ENCODE measurements at places on chromosomes 2 and 18.

DNA sequence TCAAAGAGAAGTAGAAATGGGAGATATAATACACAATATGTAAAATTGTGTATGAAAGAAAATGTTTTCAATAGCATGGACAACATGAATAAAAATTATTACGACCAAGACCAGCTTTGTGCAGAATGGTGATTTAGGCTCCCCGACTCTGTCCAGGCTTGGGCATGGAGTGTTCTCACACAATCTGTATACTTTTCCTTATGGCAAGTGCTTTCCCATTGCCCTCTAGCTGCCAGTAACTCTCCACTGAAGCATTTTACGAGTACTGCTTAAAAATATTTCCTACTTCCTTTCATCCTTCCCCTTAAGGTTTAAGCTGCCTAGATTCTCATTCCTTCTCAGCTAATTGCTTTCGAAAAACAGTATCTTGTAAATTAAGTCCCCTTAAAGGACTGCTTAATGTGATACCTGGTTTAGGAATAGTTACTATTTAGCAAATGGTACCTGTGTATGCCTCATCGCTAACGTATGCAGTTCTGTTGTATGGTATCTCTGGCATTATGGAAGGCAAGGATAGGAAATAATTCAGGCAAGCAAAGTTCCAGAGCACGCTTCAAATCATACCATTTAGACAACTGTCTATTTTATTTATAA, 714.6 kb downstream of the ERBB4 start:
- H3K27ac ChIP-seq = no peak overlapping the region
- no peaks in the 10 kb centered on the region for H3K36me3 ChIP-seq
- H3K4me3 ChIP-seq = no peak overlapping the region
- H3K4me1 ChIP-seq = no peaks in the 10 kb centered on the region
- no peaks in the 10 kb centered on the region for H3K27me3 ChIP-seq

DNA sequence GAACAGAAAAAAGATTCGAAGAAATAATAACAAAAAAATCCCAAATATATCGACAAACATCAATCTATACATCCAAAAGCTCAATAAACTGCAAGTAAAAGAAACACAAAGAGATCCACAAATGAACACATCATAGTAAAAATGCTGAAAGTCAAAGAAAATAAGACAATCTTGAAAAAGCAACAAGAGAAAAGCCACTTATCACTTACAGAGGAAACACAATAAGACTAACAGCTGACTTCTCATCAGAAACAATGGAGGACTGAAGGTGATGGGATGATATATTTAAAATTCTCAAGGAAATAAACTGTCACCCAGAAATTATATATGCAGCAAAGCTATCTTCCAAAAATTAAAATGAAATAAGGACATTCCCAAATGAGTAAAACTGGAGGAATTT, 140.3 kb downstream of the NDUFA10 start:
- H3K4me3 ChIP-seq = no peak overlapping the region
- no peaks in the 10 kb centered on the region for H3K36me3 ChIP-seq
- H3K27me3 ChIP-seq = peaks cover 9% of the 10 kb centered on the region

- no peak overlapping the region for H3K4me3 ChIP-seq
- H3K27ac ChIP-seq = no peak overlapping the region
- no peak for DNase-seq
- no peaks in the 10 kb centered on the region for H3K27me3 ChIP-seq
Measured at GRCh38 chr2:99640635-99641151, 150.9 kb upstream of the REV1 start.

DNA sequence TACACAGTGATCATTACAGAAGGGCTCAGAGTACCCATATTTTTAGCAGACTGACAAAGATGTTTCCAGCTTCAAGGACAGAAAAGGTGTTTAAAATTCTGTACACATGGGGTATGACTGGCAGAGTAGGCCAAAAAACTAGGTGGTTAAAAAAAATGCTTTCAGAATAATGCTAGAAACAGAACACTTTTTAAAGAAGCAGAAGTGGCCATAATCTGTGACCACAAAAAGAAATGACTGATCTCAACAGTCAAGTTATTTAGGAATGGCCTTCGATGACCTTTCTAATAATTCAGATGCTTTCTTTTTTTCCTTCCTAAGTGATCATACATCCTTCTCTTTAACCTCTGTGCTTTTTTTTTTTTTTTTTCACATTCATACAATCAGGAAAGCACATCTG, 4.1 kb upstream of the AQP4 start:
- DNase-seq = no peak
- H3K36me3 ChIP-seq = no peaks in the 10 kb centered on the region
- no peak overlapping the region for H3K4me3 ChIP-seq
- no peaks in the 10 kb centered on the region for H3K4me1 ChIP-seq
- H3K27ac ChIP-seq = no peak overlapping the region

- H3K36me3 ChIP-seq = peaks cover 1% of the 10 kb centered on the region
- H3K4me1 ChIP-seq = peaks cover 2% of the 10 kb centered on the region
- H3K27me3 ChIP-seq = no peaks in the 10 kb centered on the region
- no peak overlapping the region for H3K4me3 ChIP-seq
- H3K27ac ChIP-seq = no peak overlapping the region
- DNase-seq = no peak
Measured at GRCh38 chr2:42762155-42762554, 1.8 kb downstream of the OXER1 start.

- no peak for DNase-seq
- H3K36me3 ChIP-seq = no peaks in the 10 kb centered on the region
- H3K4me3 ChIP-seq = no peak overlapping the region
- no peak overlapping the region for H3K27ac ChIP-seq
- peaks cover 8% of the 10 kb centered on the region for H3K4me1 ChIP-seq
Measured at GRCh38 chr2:218161644-218162043, 5.1 kb downstream of the CXCR1 start.

DNA sequence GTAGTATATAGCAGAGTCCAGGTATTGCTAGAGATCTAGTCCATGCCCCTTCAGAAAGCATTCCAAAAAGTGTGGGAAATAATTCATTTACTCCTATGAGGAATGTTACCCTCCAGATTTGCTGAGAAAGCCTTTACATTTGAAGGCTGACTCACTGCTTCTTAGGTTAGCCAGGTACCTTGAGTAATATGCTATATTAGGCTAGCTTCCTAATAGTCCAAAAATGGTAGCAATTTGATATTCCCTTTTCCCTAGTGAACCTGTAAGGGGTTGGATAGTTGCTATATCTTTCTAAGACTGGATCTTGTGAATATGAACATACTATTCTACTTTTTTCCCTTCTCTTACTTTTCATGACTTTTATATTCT, 63.6 kb downstream of the SPOPL start:
- no peak overlapping the region for H3K4me3 ChIP-seq
- peaks cover 23% of the 10 kb centered on the region for H3K36me3 ChIP-seq
- H3K27ac ChIP-seq = no peak overlapping the region
- no peak for DNase-seq

DNA sequence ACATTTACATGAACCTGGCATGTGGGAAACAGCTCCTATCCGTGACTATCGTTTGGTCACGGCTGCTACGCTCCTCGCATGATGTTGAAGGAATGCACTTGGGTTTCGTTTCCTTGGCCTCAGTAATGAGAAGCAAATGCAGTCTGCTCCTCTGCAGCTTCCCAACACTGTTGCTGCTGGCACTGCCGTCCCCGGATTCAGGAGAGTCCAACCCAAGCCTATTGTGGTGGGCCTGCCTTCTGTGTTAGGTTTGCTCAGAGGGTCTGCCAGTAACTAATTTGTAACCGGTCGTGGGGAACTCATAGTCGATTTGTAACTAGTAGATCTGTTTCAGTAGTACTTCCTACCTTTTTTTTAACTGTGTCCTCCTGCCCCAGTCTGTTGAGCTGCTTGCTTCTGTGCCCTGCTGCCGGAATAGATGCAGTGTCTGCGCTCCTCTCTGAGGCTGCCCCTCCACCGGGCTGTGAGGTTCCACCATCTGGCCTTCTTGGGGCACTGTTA, 58.4 kb downstream of the WDSUB1 start:
- DNase-seq = no peak
- no peak overlapping the region for H3K4me3 ChIP-seq
- H3K27me3 ChIP-seq = no peaks in the 10 kb centered on the region
- no peak overlapping the region for H3K27ac ChIP-seq

DNA sequence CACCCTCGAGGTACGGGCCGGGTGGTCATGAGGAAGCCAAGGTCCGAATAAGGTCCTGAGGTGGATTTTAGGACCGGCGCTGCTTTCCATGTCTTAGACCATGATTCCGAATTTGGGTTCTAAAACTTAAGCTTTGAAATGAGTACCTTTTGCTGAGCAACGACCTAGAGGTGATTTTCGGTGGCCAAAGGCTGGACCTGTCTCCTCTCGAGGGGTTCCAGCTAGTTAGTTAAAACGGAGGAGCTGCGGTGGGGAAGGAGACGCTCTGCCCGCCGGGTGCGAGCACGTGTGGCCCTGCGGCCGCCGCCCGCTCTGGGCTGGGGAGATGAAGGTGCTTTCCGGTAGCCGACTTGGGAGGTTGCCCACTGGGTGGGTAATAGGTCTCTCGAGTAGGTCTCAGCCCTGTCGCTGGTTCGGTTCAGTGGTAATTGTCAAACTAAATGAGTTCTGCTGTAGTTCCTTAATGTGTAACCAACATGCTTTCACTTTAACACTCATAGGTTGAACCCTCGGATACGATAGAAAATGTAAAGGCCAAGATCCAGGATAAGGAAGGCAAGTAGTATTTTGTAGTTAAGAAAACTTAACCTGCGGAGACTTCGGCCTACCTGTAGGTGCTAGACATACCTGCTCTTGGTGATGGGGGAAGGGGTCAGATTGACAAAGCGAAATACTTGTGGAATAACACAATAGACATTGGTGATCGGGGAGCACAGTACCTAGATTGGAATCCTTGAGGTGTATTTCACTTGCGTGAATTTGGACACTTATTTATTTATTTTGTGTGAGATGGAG, 572 bp downstream of the RPS27A start:
- H3K4me1 ChIP-seq = peaks cover 38% of the 10 kb centered on the region
- H3K36me3 ChIP-seq = peaks cover 54% of the 10 kb centered on the region
- no peaks in the 10 kb centered on the region for H3K27me3 ChIP-seq
- peak overlapping the region; percentile 91 for H3K27ac ChIP-seq
- DNase-seq = no peak

DNA sequence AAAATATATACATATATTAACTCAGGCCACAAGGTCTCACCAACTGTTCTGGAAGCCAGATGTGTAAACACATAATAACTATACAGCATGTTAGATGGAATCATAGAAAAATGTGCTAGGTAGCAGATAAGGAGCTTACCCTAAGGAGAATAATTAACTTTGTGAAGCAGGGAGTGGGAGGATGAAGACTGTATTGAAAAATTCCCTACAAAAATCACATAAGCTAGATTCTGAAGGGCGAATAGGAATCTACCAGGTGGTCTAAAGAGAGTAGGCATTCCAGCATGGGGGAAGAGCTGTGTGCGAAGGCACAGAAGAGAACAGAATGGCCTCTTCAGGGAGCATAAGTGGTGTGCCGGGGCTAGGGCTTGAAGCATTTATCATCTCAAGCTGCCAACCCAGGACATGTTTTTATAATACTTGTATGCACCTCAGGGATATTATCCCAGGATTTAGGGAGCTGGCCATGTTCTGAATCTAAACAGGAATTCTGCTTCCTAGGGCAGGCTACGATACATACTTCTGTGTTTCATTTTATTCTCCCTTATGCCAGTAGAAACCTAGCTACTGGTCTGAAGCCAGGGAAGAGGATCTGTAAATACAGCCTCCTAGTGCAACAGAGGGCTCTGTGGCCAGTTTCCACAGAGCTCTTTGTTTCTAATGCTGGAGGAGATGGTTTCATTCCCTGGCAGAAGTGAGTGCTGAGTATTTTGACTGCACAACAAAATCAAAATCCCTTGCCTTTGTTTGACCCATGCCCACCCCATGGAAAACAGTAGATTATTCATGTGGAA, 56.7 kb downstream of the NEMP2 start:
- no peak overlapping the region for H3K27ac ChIP-seq
- peaks cover 17% of the 10 kb centered on the region for H3K36me3 ChIP-seq
- peaks cover 3% of the 10 kb centered on the region for H3K4me1 ChIP-seq
- no peak overlapping the region for H3K4me3 ChIP-seq
- DNase-seq = no peak

DNA sequence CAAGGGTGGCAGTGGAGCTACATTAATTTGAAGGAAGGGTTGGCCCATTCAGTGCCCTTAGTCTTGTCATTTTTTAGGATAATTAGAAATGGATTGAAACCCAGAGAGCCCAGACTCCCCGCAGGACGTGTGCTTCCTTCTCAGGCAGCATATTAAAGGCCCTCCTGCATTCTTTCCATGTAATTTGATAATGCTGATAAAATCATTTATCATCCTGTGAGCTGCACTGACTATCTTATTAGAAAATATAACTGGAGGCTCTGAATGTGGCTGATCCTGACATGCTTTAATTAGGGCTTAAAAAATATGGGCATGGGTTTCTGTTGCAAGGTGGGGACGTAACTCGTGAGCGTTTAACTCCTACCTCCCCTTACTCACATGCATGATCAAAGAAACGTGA, 148.1 kb downstream of the ACKR3 start:
- no peaks in the 10 kb centered on the region for H3K4me1 ChIP-seq
- H3K27ac ChIP-seq = no peak overlapping the region
- peaks cover 15% of the 10 kb centered on the region for H3K27me3 ChIP-seq
- DNase-seq = no peak
- H3K36me3 ChIP-seq = no peaks in the 10 kb centered on the region

GRCh38 chr2:121186261-121186660, 98.7 kb downstream of the TFCP2L1 start:
- no peak overlapping the region for H3K4me3 ChIP-seq
- H3K36me3 ChIP-seq = no peaks in the 10 kb centered on the region
- no peak for DNase-seq
- peaks cover 3% of the 10 kb centered on the region for H3K27me3 ChIP-seq
- no peak overlapping the region for H3K27ac ChIP-seq
- no peaks in the 10 kb centered on the region for H3K4me1 ChIP-seq

DNA sequence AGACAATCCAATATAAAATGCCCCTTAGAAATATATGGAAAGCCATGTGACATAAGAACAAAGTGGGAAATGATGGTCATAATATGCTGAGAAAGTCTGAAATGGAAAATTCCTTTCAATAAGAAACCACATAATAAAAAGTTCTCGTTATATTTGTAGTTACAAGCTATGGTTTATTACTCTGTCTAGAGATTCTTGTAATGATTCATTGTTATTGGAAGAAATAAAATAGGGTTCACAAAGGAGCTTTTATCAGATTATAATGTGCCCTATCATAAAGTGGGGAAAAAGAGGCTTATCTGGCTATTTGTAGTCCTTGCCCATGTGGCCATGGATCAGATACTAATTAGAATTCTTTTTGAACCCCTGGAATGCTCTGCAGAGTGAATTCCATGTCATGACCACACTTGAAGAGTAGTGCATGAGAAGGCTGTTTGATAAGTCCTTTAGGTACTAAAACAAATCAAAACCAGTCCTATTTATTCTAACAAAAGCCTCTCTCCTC, 420.7 kb upstream of the NRP2 start:
- peaks cover 40% of the 10 kb centered on the region for H3K27me3 ChIP-seq
- no peaks in the 10 kb centered on the region for H3K36me3 ChIP-seq
- no peak overlapping the region for H3K27ac ChIP-seq

- H3K36me3 ChIP-seq = peaks cover 3% of the 10 kb centered on the region
- H3K4me3 ChIP-seq = peak overlapping the region; percentile 41
- peak overlapping the region; percentile 60 for H3K27ac ChIP-seq
- H3K4me1 ChIP-seq = peaks cover 8% of the 10 kb centered on the region
Measured at GRCh38 chr2:84694088-84694622, 177.9 kb downstream of the DNAH6 start.

GRCh38 chr2:17672583-17673317, 80.9 kb downstream of the SMC6 start:
- no peaks in the 10 kb centered on the region for H3K27me3 ChIP-seq
- DNase-seq = no peak
- no peak overlapping the region for H3K27ac ChIP-seq
- peaks cover 32% of the 10 kb centered on the region for H3K36me3 ChIP-seq
- H3K4me1 ChIP-seq = no peaks in the 10 kb centered on the region
- no peak overlapping the region for H3K4me3 ChIP-seq
